ENCODE measurements at places on chromosomes 12 and 14.

- no peak for DNase-seq
These were observed 207.7 kb upstream of the DDHD1 start for GRCh38 chr14:53360829-53361228.

DNA sequence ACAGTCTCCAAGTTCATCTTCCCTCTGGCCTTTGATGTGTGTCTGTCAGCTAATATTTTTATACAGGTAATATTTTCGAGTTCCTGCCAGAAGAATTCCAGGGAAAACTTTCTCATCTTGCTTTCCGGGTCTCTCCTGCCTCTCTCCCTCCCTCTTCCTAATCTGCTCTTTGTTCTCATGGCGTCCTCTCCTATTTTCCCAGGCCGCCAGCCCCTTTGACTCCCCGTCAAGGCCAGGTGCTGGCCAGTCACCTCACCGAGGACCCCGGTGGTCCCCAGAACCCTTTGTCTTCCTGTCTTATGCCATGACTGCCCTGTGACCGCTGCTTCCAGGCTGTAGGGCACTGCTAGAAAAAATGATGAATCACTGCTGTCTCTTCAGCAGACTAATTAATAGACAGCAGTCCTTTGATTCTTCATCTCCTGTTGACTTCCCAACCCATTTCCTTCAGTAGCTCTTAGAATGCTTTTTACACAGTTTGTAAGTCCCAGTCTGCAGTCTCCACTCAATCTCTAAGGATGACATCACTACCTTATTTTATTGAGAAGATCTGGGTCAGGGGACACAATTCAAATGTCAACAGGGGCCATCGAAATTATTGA lies 40.7 kb downstream of the PPFIBP1 start:
- DNase-seq = no peak

- DNase-seq = no peak
These were observed 351.0 kb downstream of the NAV3 start for GRCh38 chr12:78181544-78182162.

DNA sequence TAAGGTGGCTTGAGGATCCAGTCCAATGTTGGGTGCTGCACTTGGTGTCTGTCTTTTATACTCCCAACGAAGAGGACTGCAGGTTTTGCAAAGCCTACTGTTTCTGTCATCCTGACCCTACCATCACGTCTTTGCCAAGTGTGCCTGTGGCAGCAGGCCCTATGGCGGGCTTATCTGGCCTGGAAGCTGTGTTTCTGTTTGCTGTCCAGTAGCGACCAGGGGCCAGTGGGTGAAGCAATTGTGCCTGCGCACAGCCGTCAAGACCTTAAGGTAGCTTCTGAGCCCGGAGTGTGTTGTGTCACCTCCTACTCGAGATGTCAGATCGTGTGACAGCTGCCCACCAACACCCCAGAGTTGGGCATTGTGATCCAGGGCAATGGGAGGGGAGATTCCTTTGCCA lies 62.7 kb downstream of the DDX51 start:
- DNase-seq = no peak

- DNase-seq = no peak
These were observed 23.0 kb upstream of the REP15 start for GRCh38 chr12:27673101-27673718.

- DNase-seq = no peak
These were observed 23.4 kb downstream of the POLR3B start for GRCh38 chr12:106380954-106381353.

GRCh38 chr14:49659526-49660455 lies 24.7 kb upstream of the DNAAF2 start:
- DNase-seq = no peak

DNA sequence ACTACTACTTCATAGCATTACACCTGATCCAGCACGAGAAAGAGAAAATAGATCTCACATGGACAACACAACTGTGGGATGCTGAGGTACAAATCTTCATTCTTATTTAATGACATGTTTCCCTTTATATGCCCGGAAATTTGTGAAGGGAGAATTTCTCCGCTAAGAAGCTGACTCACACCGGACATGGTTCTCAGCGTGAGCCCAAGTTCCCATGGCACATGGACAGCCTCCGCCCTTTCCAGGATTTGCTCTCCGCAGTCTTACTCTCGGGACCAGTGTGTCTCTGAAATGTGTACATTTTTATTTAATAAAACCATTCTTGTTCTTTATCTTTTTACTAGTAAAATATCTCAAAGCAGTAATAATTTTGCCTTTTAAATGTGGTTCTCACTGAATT lies 1154.8 kb downstream of the TMEM121 start:
- DNase-seq = no peak

GRCh38 chr12:104677441-104678089 lies 220.8 kb downstream of the CHST11 start:
- DNase-seq = no peak

DNA sequence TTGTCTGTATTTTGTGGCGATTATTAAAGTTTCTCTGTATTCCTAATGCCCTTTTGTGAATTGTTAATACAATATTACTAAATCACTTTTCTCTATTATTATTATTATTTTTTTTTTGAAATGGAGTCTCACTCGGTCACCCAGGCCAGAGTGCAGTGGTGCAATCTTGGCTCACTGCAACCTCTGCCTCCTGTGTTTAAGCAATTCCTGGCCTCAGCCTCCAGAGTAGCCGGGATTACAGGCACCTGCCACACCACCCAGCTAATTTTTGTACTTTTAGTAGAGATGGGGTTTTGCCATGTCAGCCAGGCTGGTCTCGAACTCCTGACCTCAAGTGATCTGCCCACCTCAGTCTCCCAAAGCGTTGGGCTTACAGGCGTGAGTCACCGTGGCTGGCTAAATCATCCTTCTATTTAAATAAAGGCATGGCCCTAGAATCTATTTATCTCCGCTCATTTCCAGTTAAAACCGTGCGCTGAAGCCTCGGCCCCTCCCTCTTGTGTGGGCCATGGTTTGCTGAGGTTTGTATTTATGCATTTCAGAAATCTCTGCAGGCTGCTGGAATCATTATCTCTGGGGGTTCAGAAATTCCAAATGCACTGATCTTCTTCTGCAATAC lies 1136.4 kb upstream of the TMEM132C start:
- DNase-seq = no peak

DNA sequence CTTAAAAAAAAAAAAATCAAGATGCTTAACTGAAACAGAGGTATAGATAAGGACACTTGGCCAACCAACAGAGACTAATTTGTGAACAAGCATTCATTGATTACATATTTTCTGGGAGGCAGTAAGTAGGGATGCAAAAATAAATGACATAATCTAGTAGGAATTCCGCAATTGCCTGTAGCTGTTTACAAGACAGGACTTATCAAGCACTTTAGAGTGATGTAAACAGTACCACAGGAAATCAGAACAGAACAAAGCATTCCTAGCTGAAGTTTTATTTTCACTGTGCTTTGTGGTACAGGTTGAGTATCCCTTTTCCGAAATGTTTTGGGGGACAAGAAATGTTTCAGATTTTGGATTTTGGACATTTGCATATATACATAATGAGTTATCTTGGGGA lies 68.2 kb upstream of the FGD4 start:
- DNase-seq = no peak

- DNase-seq = no peak
These were observed 3.6 kb downstream of the DDX51 start for GRCh38 chr12:132140501-132140900.

- no peak for DNase-seq
These were observed 197.1 kb upstream of the RASSF8 start for GRCh38 chr12:25761356-25761755.

- no peak for DNase-seq
These were observed 148.7 kb upstream of the CLEC14A start for GRCh38 chr14:38404616-38405015.

- no peak for DNase-seq
These were observed 3.3 kb upstream of the NAA25 start for GRCh38 chr12:112111931-112112330.

- DNase-seq = peak; percentile 3
These were observed 50.4 kb downstream of the TBX5 start for GRCh38 chr12:114355389-114356088.

DNA sequence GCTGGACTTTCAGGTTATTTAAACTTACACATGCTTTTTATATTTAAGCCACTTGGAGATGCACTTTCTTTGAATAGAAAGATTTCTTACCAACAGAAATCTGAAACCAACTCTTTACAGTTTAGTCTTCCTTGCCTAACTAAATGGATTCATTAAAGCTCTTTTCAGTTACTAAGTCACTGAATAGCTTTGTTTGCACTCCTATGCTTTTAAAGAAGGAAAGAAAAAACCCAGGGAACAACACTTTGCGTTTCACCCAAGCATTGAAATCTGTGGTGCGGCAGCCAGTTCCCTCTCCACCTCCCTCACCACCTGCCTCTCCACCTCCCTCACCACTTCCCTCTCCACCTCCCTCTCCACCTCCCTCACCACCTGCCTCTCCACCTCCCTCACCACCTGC lies 70.3 kb downstream of the RIMBP2 start:
- no peak for DNase-seq

DNA sequence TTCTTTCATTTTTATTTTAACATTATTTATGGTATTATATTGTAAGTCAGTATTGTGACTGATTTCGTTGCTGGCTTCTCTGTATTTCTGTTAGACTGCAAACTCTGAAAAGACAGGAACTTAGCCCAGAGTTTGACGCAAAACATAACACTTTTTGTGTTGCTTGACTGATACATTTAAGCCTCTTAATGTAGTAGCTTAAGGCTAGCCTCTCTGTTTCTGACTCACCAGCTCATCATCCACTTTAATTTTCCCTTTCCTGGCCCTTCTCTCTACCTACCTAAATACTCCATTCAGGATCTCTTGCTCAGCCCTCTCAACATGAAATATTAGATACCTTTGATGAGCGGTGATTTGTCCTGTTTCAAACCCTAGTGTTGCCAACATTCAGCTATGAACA lies 420.6 kb downstream of the LRFN5 start:
- no peak for DNase-seq

DNA sequence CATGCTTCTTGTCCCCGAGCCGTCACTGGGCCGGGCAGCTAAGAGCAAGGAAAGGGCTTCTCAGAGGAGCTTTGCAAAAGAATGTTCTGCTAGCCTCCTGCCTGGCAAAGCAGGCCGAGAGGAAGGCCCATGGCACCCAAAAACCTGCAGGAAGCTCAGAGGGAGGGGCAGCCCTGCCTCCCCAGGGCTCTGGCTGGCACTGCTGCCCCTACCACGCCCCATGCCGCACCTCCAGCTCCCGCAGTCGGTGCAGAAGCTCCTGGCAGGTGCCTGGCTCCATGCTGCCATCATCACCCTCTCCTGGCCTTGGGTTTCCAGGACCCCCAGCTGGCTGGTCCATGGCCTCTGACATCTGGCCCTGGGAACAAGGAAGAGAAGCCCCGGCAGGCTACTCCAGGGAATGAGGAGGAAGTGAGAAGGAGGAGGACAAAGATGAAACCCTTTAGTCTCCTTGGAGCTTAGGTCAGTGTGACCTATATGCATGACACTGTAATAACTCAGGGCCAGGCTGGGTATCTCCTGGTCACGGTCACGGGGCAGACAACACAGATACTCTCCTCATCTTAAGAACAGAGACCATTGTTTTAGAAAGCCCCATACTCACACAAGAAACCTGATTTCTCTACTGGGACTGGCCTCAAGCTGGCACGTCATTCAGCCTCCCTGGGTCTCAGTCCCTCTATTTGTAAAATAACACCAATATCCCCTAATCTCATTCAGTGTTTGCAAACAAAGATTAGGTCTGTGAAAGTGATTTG lies 24.3 kb downstream of the NCKAP5L start:
- DNase-seq = no peak

DNA sequence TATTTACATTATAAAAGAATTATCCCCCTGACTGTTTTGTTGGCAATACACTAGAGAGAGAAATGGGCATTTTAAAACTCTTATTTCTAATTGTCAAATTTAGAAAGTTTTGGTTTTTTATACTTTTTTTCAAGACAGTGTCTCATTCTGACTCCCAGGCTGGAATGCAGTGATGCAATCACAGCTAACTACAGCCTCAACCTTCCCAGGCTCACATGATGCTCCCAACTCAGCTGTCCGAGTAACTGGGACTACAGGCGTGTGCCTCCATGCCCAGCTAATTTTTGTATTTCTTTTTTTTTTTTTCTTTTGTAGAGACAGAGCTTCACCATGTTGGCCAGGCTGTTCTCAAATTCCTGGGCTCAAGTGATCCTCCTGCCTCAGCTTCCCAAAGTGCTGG lies 8.3 kb upstream of the OR11H6 start:
- no peak for DNase-seq

DNA sequence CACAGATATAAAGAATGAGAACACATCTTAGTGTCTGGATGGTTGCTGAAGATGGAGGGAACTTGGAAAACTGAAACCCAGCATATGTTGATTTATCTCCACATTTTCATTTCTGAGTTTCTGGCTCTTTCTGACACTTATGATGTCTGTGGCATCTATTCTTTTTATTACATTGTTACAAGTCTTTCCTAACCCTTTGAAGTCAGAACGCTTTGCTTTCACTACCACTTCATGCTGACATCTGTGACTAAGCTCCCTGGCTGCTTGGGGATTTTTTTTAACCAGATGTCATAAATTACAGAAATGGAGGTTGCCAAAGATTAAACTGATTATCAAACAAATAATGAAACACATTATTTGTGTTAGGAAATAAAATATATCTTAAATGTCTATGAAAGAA lies 188.7 kb downstream of the KITLG start:
- no peak for DNase-seq

DNA sequence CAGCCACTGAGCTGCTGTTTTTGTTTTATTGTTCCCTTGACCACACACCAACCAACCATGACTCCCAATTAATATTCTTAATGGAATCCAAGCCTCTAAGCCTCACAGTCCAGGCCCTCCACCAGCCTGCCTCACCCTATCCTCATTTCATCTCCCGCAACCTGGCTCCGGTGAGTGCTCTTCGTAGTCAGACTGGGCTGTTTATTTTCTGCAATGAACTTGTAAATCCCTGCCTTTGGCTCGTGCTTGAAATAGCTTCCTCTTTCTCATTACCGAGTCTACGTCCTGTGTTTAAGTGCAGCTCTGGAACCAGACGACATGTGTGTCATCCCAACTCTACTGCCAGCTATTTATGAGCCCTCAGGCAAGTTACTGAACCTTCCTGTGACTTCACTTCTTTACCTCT lies 12.4 kb upstream of the ETFBKMT start:
- no peak for DNase-seq

DNA sequence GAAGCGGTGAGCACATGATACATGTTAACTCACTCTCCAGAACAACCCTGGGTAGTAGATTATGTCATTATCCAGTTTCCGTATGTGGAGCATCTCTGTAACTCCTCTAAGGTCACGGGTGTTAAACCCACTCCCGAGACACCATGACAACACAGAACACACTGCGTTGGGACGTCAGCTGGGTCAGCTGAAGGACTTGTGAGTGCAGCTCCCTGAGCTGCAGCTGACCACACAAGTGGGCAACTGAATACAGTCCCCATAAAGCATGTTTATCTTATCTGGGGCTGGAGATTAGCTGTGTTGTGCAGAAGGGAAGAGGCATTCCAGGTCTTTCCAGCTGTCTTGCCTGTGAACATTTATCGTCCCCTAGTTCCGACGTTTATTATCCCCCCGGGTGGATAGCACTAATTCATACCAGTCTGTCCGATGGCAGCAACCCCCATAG lies 211.5 kb downstream of the CHST11 start:
- no peak for DNase-seq

DNA sequence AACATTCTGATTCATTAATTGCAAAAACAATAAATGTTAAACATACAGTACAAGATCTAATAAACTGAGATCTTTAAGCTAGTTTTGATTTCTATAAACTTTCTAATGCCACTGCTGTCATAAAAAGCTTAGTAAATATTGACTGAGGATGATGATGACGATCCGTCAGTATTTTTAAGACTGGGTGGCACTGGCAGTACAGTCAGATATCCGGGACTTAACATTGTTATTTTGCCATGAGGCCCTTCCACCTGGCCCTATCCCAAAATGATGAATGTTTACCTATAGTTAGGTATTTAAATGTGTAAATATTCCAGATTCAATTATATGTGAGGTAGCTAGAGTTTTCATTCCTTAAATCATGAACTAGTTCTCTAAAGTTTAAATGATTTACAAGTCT lies 158.5 kb downstream of the FOXA1 start:
- DNase-seq = no peak
